ENCODE measurements at places on chromosomes 2 and 18.

- DNase-seq, result no peak
These were observed 33.4 kb downstream of the WDR43 start for GRCh38 chr2:28927878-28928277.

GRCh38 chr2:198309673-198310280, 505.4 kb downstream of the PLCL1 start:
- no peak for DNase-seq

DNA sequence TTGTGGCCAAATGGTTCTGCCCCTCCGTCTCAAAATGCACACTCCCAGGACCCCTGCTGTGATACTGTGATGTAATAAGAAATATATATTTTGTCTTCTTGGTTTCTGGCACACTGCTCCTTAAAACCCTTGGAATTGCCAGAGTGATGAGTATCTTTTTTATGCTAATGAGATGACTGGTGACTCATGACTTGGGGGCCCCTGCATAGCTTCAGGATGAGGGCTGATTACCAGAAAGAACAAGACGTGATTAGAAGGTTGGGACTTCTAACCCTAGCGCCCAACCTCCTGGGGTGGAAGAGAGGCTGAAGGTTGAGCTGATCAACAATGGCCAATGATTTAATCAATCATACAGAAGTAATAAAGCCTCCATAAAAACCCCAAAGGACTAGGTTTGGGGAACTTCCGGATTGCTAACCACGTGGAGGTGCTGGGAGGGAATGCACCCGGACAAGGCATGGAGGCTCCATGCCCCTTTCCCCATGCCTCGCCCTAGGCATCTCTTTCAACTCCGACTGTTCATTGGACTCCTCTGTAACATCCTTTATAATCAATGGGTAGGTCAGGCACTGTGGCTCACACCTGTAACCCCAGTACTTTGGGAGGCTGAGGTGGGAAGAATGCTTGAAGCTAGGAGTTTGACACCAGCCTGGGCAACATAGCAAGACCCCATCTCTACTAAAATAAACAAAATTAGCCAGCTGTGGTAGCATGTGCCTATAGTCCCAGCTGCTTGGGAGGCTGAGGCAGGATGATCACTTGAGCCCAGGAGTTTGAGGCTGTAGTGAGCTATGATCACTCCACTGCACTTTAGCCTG, 89.1 kb downstream of the HS1BP3 start:
- DNase-seq, result no peak

DNA sequence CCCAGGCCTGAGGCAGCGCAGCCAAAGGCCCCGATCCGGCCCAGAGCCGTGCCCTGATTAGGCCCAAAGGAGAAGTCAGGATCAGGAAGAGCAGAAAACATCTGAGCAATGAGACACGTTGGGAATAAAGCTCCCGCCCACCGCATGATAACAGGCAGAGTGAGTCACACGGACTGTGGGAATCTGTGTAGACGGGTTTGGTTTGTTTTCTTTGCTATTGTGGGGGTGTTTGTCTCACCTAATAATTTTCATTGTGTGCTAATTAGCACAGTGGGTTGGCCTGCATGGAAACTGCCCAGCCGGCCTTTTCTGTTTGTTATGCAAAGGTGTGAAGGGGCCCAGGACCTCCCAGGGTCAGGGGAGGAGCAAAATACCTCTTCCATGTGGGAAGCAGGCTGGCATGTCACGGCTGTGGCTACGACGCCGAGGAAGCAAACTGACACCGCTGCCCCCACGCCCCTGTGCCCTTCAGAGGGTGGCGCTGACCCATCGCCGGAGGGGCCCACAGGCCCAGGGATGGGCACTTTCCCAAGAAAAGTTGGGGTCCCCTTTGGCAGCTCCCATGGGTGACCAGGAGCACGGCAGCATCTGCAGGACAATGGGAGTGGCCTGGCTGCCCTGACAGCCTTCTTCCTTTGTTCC, 68.4 kb upstream of the CTDP1 start:
- DNase-seq, result no peak

- DNase-seq, result no peak
These were observed 84.4 kb downstream of the DYM start for GRCh38 chr18:49376046-49376445.

GRCh38 chr2:20501974-20502373, 55.1 kb downstream of the RHOB start:
- DNase-seq, result no peak

GRCh38 chr2:196515051-196515450, 124.5 kb upstream of the CCDC150 start:
- no peak for DNase-seq

DNA sequence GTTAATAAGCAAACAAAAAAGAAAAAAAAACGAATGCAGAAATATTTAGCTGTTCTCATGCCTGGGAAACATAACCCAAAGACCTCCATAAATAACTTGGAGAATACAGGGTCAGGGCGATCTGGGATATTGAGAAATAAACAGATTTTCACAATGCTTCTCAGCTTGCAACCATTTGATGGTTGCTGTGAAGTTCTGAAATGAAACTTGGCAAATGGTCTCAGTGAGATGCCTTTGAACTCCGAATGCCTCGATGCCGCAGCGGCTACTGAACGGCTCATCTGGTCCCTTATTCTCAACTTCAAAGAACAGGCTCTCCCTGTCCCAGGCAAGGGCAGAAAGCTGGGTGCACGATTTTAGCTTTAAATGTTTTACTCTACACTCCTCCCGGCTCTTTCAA, 78.1 kb downstream of the ZNF516 start:
- no peak for DNase-seq

- no peak for DNase-seq
These were observed 58.2 kb downstream of the FSIP2 start for GRCh38 chr2:185796758-185797157.

- DNase-seq, result no peak
These were observed 325.4 kb downstream of the SPAG16 start for GRCh38 chr2:213609570-213610170.

DNA sequence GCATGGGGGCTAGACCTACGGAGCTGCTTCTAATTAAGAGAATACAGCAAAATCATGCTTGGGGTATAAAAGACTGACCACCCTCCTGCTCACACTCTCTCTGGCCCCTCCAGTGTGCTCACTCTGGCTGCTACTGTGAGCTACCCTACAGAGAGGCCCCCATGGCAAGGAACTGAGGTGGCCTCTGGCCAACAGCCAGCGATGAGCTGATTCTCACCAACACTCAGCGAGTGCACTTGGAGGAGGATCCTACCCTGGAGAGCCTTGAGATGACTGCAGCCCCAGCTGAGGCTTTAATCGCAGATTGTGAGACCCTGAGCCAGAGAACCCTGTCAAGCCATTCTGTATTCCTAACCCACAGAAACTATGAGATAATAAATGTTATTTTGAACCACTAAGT, 88.2 kb downstream of the GFPT1 start:
- no peak for DNase-seq

DNA sequence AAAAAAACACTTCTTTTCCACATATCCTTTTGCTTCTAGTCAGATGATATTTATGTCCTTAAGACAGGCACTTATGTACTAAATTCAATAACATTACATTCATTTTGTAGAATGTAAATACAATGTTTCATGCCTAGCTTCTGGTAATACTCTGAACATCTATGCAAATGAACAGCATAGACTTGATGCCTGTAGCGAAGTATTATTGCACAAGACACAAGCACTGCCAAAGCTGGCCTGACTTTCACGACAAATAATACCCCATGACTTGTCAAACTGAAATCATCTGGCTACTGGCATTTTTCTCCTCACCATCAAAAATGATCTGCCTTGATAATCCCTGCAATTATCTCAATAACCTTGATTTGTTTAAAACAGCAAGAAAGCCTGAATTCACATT, 101.3 kb downstream of the L3MBTL4 start:
- DNase-seq, result no peak

GRCh38 chr2:131584380-131584779, 56.7 kb downstream of the CCDC74A start:
- no peak for DNase-seq

GRCh38 chr18:7855028-7855427, 287.9 kb downstream of the PTPRM start:
- DNase-seq, result no peak

- DNase-seq, result no peak
These were observed 56.3 kb upstream of the GULP1 start for GRCh38 chr2:188235364-188235763.

DNA sequence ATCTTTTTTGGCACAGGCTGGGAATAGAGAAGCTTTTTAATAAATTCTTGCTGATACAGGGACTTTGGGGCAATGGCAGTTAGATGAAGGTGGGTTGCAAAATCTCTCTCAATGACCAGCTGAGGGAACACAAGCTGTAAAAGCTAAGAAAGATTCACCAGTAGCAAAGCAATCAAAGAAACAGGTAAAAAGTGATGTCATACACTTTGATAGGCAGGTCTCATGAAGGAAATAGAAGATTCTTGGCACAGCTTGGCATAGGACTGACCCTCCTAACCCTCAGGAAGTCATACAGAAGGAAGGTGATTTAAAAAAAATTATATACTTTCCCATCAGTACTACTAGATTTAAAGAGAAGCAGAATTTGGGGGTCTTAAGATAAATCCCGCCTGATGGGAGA, 263.6 kb downstream of the LPIN1 start:
- DNase-seq, result no peak

DNA sequence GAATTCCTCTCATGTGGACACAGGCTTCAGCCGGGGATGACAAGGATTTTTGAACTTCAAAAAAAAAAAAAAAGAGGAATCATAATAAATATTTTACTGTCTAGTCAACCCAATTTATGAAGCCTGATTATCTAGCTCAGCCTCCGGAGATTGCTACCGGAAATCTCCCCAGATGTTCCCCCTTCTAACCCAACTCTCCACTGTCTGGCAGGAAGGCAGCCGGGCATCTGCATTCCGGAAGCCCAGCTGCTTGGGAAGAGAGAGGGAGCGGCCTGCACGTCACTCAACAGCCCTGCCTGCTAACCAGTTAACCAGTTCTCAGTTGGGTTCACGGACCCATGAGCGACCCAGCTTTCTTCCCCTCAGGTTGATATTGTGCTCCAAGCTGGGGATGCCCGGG, 87.2 kb upstream of the POU3F3 start:
- DNase-seq, result no peak

DNA sequence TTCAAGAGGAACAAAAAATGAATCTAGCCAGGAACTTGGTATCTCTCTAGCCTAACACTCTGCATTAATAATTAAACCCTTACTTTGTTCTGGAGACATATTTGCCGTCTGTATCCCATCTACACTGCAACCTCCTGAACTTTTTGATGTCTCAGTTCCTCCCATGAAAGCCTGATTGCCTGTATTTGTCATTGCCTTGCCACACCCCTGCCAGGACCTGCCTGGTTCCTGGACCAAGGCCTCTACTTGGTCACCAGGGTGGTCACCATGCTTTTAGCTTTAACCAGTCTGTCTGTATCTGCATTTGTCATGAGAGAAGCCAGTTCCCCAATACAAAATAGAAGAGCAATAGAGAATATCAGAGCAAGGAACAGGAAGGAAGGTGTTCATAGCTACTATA, 58.8 kb upstream of the NOL4 start:
- no peak for DNase-seq

DNA sequence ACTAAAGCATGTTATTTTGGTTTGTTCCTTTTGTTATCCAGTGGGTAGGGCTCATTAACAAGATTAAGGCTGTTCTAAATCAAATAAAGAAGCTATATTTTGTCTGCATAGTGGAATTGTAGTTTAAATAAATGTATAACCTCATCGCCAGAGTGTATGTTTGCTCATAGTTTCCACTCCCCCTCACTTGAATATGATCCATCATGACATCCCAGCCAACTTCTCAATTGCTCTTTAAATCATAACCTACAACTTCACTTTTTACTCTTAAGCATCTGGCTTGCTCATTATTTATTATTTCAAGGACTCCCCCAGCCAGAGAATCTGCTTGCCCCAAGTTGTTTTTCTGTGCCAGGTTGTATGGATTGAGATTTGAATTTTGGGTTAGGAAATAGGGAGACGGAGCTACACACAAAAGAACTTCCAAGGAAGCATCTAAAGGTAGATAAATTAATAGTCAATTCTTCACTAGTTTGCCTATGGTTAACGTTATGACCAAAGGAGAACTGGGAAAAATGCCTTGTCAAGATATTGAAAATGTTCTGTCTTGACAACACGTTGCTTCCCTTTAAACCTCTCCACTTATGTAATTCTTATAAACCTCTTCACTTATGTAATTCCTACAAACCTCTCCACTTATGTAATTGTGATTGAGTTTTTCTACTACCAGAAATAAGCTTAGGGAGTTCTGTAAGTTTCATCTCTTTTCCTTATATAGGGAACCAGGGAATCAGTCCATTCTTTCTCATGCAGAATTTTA, 55.4 kb upstream of the UPP2 start:
- no peak for DNase-seq

- no peak for DNase-seq
These were observed 55.9 kb upstream of the ATL2 start for GRCh38 chr2:38432820-38433606.

- peak; percentile 80 for DNase-seq
These were observed 70.0 kb downstream of the MYO3B start for GRCh38 chr2:170247882-170248393.

GRCh38 chr18:34370704-34371395, 146.1 kb upstream of the NOL4 start:
- no peak for DNase-seq

Data from CMK (cell line).